C1 segment of cervical spinal cord (tissue), 14 donors: ENCODE measurements at places on chromosomes 1 and 21.
A peak's percentile ranks its signal among the peaks of the same experiment; 100 is the strongest.

- no peak for DNase-seq
These were observed 97.2 kb upstream of the ARTN start for GRCh38 chr1:43836267-43836951.

DNA sequence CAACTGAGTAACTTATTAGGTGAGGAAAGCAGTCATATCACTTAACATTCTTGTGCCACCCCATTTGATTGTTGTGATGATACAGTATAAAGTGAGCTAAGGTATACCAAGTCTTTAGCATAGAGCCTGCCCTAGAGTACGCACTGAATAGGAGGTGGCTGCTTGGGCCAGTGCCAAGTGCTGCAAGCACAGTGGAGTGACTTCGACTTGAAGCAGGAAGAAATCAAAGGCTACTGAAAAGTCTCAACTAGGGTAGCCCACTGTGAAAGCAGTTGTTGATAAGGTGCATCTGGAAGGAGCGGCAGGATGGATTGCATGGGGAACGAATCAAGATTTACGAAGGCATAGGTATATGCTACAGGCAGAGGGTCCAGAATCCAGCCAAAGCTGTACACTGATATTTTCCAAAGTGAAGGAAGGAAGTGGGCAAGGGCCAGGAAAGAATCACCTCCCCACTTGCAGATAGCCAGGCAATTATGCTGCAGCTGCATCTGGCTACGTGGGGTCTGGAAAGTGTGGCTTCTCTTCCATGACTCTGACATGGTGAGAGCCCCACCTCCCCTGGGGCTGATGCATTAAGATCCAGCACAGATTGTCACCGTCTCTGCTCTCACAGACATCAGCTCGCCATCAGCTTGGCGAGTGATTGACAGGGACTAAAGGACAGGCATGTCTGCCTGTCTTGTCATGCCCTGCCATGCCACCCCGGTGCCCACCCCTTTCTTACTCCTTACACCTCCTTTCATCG lies 287.0 kb upstream of the PLXNA2 start:
- DNase-seq, result no peak

DNA sequence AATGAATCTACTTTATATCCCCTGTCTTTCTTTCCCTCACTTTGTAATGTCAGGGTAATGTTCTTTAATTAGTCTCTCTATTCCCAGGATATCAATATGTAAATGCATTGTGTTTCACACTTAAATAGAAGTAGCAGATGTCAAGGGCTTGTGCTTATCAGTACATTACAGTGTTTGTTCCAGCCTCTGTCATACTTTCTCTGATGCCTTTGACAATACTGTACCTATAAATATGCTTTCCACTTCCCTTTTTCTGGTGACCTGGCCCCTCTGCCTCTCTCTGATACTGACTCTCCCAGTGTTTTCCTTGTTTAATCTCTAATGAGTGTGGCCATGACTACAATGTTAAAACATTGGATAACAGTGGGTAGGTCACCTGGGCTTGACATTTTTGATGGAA lies 862.0 kb upstream of the NEGR1 start:
- DNase-seq, result no peak

- no peak for DNase-seq
These were observed 17.3 kb upstream of the FMN2 start for GRCh38 chr1:240074422-240074821.

GRCh38 chr1:70826428-70826827 lies 221.2 kb downstream of the PTGER3 start:
- DNase-seq, result no peak

GRCh38 chr21:41361786-41362604 lies at the start of gene MX2:
Gene MX2, plus strand, starts transcription at chr21:41362027. Its CDS starts 14,880 bp downstream, at chr21:41376907.
- DNase-seq, result peak; percentile 42

DNA sequence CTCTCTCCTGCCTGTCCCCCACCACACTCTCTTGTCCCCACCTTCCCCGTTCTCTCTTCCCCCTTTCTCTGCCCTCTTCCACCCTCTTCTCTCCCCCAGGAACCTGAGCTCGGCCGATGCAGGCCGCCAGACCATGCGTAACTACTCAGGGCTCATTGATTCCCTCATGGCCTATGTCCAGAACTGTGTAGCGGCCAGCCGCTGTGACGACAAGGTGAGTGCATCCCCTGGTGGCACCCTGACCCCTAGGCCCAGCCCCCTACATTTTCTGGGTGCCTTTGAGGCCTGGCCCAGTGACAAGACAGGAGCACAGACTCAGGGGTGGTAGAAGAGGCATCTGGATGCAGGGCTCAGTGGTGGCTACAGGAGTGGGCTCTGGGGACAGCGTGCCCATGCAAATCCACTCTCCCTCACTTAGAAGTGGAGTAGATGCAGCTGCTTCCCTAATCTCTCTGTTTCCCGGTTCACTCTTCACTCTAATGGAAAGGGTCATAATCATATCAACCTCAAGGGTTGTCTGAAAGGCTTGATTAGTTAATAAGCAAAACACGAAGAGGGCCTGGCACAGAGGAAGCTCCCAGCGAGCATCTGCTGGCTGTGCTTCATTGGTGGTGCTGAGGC lies 37.0 kb downstream of the PKP1 start:
- DNase-seq, result no peak

DNA sequence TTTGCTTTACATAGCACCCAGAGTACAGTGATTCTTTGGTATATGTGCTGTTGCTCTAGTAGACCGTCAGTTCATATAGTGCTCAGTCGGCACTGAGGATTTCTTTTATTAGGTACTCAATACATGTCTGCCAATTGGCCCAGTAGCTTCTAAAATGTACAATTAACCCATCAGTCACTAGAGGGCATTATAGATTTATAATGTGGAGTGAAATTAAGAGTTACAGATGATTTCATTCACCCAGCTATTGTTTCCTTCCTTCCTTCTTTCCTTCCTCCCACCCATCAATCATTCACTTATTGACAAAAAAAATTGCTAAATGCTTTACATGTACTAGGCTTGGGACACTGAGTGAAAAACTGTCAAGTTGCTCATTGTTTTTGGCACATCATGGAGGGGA lies 263.6 kb upstream of the USP24 start:
- DNase-seq, result no peak
